ENCODE measurements at places on chromosomes 5 and 9. TPM values are rescaled to one million over a fixed set of nuclear protein-coding genes. Genes with fewer than 3 reads are reported as not detected.
A peak's percentile ranks its signal among the peaks of the same experiment; 100 is the strongest.

DNA sequence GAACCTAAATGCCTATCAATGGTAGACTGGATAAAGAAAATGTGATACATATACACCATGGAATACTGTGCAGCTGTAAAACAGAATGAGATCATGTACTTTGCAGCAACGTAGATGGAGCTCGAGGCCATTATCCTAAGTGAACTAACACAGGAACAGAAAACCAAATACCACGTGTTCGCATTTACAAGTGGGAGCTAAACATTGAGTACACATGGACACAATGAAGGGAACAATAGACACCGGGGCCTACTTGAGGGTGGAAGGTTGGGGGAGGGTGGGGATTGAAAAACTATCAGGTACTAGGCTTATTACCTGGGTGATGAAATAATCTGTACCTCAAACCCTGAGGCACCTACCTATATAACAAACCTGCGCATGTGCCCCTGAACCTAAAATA lies 22.4 kb upstream of the DEPDC1B start:
- peaks cover 13% of the 10 kb centered on the region for H3K27me3 ChIP-seq
- no peak overlapping the region for H3K4me3 ChIP-seq
- H3K27ac ChIP-seq, result no peak overlapping the region
- no peaks in the 10 kb centered on the region for H3K36me3 ChIP-seq
- no peaks in the 10 kb centered on the region for H3K4me1 ChIP-seq

Gene DOCK2
- total RNA-seq, result 344 TPM

GRCh38 chr5:40436535-40437237 lies 243.0 kb upstream of the PTGER4 start:
- DNase-seq, result no peak
- H3K4me1 ChIP-seq, result peaks cover 38% of the 10 kb centered on the region
- H3K27me3 ChIP-seq, result no peaks in the 10 kb centered on the region
- peak overlapping the region; percentile 54 for H3K27ac ChIP-seq
- peak overlapping the region; percentile 67 for H3K4me3 ChIP-seq
- H3K36me3 ChIP-seq, result no peaks in the 10 kb centered on the region

Gene CAMK2A
- total RNA-seq, result not detected

Gene OR1J2
- total RNA-seq, result not detected

Gene SLC45A2
- not detected for total RNA-seq

GRCh38 chr5:28896949-28897348 lies 1858.6 kb upstream of the CDH9 start:
- no peaks in the 10 kb centered on the region for H3K36me3 ChIP-seq
- H3K4me3 ChIP-seq, result no peak overlapping the region
- no peak overlapping the region for H3K27ac ChIP-seq
- H3K4me1 ChIP-seq, result no peaks in the 10 kb centered on the region
- no peaks in the 10 kb centered on the region for H3K27me3 ChIP-seq

DNA sequence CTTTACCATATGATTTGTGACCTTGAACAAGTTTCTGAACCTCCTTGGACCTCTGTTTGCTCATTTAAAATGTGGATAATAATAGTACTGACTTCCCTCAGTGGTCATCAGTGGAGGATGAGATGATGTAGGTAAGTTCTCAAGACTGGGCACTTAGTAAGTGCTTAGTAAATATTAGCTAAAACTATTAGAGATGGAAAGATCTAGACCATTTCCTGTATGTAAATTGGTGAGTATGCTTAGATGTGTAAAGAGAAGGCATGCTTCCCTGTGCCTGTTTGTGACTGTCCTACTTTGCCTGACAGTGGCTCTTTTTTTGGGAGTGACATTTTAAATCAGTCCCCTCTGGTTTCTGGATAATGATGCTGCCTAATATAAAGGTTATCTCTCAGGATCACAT lies 288.1 kb downstream of the GABRB2 start:
- no peaks in the 10 kb centered on the region for H3K36me3 ChIP-seq
- no peak for DNase-seq
- no peaks in the 10 kb centered on the region for H3K4me1 ChIP-seq
- no peaks in the 10 kb centered on the region for H3K27me3 ChIP-seq
- no peak overlapping the region for H3K4me3 ChIP-seq

DNA sequence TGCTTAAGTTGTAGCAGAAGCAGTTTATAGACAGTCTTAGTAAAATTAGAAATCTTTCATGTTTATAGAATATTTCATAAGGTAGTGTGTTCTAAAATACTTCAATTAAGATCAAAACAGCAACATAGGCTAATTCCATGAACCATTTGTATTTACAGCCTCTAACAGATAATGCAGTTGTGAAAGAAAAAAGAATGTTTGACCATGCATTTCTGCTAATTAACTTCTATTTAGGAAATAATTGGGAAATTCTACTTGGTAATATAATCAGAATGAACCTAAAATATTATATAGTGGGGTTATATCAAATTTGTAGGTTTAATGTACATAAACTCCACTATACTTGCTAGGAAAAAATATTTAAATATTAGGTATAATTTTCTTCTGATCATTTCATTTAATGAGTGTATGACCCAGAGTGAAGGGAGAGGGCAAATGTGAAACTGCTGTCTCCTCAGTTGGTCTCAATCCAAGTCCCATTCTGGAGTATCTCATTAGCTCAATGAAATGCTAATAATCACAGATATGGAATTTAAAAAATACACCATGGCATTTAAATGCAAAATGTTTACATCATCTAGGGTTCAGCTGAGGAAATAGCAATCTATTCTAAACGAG lies 34.9 kb downstream of the ALDH1A1 start:
- no peak overlapping the region for H3K4me3 ChIP-seq
- H3K36me3 ChIP-seq, result no peaks in the 10 kb centered on the region
- DNase-seq, result no peak
- no peak overlapping the region for H3K27ac ChIP-seq
- no peaks in the 10 kb centered on the region for H3K27me3 ChIP-seq

Gene PRR16
- 0.29 TPM for total RNA-seq

Data from activated B cell treated with CpG ODN at 0.5 μM for 24 hours (primary cell).